ENCODE measurements at places on chromosomes 11 and 22. TPM values are rescaled to one million over a fixed set of nuclear protein-coding genes. Genes with fewer than 3 reads are reported as not detected.

- DNase-seq = no peak
These were observed 3.7 kb downstream of the SSTR3 start for GRCh38 chr22:37208401-37209139.

DNA sequence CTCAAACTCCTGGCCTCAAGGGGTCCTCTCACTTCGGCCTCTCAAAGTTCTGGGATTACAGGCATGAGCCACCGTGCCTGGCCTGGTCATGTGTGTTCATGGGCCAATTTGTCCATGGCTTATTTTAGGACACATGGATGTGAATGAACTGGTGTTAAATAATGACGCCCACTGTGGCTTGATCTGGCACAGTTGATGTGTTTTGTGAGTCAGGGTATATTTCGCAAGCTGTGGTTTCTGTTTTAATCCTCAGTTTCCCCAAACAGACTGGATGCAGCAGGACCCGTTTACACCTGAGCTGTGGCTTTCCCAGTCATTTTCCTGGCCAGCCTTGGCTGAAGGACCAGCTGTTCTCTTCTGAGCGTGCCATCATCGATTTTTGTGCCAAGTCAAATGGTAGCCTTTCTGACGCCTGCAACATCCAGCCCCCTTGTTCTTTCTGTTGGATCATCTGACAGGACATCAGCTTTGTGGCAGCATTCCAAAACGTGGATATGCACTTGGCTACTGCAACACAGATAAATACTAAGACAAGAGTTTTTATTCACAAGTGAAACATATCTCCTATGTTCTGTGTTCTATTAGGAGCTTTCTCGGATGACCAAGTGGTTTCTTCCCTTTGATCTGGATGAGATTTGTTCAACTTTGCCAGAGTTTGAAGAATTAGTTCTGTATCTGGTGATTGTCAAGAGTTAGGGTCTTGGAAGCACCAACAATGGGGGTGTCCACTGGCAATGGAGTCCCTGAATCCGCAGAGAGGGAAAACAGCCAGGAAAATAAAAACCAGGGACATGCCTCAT is 40.0 kb upstream of the SEPTIN5 start:
- no peak for DNase-seq

DNA sequence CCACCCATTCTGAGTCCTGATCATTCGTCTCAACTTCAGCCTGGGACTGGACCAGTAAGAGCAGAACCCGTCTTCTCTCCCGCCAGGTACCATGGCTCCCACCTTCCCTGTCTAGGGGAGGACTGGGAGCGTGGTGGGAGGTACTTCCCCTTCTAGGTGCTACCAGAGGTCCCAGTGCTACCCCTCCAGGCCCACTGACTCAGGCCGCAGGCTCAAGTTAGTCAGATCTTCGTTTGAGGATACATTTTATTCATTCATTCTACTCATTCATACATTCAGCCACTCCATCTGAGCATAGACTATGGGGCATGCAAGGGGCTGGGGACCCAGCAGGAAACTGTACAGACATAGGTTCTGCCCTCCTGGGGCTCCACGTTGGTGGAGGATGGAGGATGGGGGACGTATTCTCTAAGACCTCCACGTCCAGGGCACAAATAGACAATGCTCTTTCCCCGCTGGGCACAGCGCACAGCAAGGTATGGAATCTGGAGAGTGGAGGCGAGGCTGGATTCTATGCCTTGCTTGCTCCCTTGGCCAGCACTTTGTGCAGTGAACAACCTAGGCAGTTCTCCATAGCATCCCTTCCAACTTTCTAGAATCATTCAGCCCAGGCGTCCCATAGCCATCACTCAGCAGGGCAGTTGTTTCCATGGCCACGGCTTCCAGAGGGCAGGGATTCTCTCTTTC is 1.0 kb upstream of the RAB3IL1 start:
- DNase-seq = no peak

- DNase-seq = no peak
These were observed 32.2 kb downstream of the C2CD3 start for GRCh38 chr11:74138572-74138971.

The LINC01488 gene
- not detected for total RNA-seq

The P4HA3 gene
- 0.17 TPM for total RNA-seq

The LRRC56 gene
- total RNA-seq = 0.22 TPM

The FXYD6 gene
- 35.4 TPM for total RNA-seq

Measured in left ventricle myocardium superior (tissue), 1 donor.